Pancreas (tissue), 10 donors: ENCODE measurements at places on chromosomes 5 and 9.

DNA sequence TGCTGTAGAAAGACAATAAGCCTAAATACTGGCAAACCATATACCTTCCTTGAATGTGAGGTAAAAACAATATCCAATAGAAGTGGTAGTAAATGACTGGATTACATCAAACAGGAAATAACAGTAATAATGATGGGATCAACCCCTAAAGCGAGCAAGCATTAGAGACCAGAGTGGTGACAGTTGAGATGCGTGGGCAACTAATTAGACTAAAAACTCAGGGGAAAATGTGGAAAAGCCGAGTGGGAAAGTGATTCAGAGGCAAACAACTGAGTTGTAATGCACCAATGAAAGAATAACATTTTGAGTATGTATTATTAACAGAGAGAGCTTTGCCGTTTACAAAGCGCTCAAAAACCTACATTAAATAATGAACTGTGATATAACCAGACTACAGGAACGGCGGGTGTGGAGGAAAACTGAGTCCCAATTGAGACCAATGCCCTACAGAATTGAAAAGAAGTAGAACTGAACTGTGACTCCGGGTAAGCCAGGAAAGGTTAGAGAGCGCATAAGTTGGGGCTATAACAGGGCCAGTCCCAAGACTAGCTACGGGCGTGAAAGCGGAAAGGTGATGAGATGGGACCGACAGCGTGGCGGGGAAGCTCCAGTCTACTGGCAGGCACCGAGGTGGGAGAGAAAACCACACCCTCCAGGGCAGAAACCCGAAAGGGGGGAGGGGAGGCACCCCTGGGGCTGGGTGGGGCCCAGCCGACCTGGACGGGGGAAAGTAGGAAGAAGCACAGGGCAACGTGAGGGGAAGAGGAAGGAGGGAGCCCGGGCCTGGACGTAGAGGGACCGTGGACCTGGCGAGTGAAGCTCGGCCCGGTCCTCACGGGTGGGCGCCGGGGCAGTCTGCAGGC, 592 bp downstream of the UBAP2 start:
- DNase-seq, result peak; percentile 55

DNA sequence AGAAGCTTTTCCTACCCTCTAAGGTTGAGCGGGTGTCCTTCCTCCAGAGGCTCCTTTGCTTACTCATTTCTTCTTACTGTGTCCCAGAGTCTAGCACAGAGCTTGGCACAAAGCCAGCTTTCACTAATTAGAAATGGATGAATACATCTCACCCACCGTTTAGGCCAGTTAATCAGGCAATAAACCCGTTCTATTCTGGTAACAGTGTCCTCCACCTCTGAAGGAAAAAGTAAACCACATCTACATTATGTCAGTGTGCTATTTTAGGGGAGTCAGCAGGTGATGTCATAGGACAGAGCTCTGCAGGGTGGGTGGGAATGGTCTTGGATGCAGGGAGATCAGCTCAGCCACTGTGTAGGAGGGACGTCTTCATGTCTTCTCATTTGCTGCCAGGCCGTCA, 109.2 kb downstream of the OSTF1 start:
- no peak for DNase-seq

- no peak for DNase-seq
Measured at GRCh38 chr5:932628-933250, 40.1 kb downstream of the TRIP13 start.

- no peak for DNase-seq
Measured at GRCh38 chr5:59198365-59198764, 615.5 kb downstream of the RAB3C start.

DNA sequence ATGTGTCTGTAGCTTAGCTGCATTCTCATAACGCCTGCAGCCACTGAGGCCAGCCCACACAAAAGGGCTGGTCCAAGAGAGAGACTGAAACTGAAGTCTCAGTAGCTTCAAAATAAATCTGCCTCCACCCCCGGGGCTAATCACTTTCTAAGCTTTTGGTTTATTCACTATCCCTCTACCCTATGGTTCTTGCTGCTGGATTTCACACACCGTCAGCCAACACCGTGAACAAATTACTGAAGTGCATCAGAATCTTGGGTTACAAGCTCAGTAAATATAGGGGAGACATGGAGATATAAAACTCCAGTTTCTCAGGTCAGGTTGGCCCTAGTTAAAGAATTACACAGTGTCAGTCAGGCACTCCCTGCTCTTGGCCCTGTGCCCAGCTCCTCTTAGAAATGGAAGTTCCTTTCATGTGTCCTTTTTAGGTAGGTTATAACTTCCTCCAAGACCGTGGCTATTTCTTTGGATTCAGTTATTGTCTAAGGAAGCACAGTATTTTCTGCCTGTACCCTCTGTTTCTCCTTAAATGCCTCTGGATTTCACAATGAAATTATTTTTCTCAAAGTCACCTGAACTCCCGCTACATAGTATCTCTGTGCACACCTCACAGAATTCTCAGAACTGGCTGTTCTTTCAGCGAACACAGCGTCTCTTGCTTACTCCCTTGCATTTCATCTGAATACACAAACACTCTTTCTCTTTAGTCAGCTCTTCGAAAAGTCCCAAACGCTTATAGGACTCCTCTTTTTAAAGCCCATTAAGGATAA, 112.5 kb downstream of the FAM174A start:
- peak; percentile 69 for DNase-seq

DNA sequence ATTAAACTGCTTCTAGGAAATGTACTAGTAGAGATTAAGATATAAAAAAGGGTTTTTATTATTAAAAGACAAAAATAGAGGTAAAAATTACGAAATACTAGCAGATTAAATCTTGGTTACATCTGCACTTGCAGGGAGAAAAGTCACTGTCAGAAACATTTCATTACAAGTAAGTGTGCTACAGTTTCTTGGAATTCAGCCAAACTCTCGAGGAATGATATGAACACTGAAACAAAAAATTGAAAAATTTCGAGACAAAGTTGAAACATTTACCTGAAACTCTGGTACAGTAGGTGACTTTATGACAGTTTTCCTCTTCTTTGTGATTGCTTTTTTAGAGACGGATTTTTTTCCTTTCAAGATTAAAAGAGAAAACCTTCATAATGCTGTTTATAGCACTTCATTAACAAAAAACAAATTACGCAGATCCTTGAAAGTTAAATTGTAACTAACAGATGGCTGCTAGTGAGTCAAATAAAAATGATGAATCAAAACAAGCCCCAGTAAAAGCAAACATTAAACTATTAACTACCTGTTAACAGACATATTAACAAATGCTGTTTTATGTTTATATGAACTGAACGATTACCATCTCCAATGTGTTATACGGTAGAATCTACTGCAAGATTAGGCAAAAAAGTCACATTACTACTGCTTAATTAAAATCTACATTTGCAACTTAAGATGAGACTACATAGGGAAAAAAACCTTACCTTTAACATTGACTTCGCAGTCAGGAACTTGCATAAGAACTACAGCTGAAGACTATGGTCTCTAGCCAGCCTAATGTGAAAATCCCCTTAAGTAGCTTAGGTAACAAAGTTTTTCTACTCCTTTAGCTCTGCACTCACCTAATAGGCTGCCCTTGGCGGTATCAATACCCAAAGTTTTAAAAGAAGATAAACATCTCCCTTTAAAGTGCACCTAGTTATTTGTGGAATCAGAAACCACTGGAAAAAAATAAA, 61.4 kb downstream of the RANBP6 start:
- DNase-seq, result no peak
